Activated CD4-positive, CD25-positive, alpha-beta regulatory T cell treated with anti-CD3 and anti-CD28 coated beads, Interleukin-2, amount 50 U/mL, for 24 hours (primary cell): ENCODE measurements at places on chromosomes 4 and X.

GRCh38 chr4:5510504-5510903 lies 197.9 kb downstream of the EVC2 start:
- ATAC-seq, result no peak

GRCh38 chr4:187499956-187500355 lies 495.6 kb upstream of the ZFP42 start:
- ATAC-seq, result no peak

- ATAC-seq, result no peak
Measured at GRCh38 chrX:55624403-55624802, 1.2 kb downstream of the FOXR2 start.

DNA sequence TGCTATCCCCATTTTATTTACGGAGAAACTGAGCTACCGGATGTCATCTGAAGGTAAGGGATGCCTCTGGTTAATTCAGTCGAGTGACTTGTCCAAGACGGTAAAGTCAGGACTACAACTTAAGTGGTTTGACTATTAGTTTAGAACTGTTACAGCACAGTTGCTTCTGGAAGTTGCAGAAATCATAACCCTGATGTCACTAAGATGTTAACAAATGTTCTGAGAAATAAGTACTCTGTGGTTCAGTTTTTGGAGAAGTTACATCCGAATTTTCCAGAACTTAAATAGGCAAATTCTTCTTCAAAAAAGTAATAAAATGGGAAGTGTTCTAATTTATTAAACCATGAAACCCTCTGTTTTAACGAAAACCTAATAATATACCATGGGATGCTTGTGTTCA lies 3.1 kb downstream of the PPA2 start:
- ATAC-seq, result no peak

GRCh38 chrX:19565605-19566004 lies 50.3 kb upstream of the MAP3K15 start:
- ATAC-seq, result no peak

DNA sequence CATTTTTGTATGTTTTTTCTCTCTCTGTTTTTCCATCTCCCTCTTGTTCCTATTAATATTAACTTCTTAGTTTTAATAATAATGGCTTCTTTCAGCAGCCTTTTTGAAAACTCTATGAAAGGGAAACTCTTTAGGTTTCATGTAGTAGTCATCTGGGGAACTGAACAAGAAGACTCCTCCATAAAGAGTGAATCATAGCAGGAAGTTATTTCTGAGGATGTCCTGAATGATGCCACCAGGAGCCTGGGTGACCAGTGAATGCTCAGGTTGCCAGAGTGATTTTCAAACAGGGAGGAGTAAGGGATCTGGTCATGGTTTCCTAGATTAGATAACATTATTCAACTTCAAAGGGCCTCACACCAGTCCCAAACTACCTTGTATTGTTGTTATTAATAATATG lies 212.8 kb upstream of the PDE5A start:
- ATAC-seq, result no peak

GRCh38 chr4:19135895-19136633 lies 1114.5 kb upstream of the LCORL start:
- ATAC-seq, result no peak

DNA sequence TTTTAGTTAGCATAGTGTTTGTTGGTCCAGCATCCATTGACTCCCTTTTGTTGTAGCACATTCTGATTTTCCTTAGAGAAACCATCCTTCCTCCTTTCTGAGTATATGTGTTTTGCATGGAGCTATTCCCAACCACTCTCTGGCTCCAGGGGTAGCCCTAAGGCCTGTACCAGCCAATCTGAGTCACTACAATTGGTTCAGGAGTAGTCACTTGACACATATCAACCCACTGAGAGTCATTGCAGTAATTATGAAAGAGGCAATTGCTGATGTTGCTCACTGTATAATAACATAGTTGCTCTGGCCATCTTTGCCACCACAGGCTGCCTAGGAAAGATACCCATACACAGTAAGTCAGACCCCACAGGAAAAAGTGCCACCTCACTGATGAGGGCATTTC lies 71.2 kb upstream of the GRID2 start:
- no peak for ATAC-seq

DNA sequence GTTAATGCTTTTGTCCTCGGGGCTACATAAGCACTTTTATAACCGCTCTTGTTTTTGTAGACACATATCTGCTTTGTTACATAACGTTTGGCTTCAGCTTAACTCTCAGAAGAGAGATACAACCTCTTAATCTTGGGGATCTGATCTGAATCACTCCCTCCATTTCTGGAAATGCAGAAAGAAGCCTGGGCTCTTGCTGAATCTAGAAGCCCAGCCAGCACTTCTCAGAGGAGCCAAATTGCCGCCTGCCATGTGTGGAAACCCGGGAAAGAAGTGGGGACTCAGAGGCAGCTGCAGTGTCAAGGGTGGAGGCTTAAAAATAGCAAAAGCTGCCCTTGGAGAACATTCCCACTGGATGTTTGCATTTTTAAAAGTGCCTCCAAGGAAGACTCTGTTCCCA lies 69.3 kb upstream of the LDB2 start:
- no peak for ATAC-seq

DNA sequence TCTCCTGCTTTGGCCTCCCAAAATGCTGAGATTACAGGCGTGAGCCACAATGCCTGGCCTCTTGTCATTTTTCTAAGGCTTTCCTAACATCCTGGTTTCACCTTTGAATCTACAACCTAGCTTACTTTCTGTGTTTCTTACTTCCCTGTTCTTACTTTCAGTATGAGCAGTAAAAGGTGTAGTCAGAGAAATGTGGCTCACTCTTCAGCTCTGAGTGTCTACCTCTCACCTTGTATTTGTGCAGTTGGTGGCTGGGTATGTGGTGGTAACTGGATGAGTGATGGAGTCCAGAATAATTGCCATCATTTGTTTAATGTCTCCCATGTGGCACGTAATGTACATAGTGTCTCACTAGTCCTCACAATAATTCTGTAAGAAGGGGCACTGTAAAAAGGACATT lies 19.1 kb upstream of the CXCL11 start:
- ATAC-seq, result peak; percentile 72

DNA sequence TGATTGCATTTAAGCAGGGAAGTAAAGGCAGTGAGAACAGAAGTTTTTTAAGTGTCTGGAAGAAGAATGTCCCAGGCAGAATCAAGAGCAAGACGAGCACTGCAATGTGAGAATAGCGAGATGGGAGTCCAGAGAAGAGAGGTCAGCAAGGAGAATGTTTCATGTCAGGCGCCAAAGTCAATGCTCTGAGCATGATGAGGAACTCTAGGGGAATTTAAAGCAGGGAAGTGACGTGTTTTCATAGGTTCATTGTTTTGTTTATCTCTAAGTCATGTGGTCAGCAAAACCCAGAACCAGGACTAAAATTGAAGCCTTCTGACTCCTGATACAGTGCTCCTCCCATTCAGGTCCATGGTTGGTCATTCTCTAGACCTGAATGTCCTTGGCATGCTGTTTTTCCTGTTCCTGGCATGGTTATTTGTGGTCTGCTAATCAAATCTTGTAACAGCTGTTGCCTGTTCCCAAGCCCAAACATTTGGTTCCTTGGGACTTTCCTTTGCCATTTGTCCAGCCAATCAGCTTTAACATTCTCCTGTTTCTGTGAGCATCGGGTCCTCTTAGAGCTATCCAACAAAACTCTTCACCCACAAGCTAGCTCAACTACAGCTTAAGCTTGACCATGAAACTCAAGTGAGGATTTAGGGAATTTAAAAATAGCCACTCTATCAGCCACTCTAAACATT lies 37.7 kb downstream of the PTCHD1 start:
- ATAC-seq, result no peak

- no peak for ATAC-seq
Measured at GRCh38 chr4:151743128-151743854, 17.5 kb downstream of the GATB start.

DNA sequence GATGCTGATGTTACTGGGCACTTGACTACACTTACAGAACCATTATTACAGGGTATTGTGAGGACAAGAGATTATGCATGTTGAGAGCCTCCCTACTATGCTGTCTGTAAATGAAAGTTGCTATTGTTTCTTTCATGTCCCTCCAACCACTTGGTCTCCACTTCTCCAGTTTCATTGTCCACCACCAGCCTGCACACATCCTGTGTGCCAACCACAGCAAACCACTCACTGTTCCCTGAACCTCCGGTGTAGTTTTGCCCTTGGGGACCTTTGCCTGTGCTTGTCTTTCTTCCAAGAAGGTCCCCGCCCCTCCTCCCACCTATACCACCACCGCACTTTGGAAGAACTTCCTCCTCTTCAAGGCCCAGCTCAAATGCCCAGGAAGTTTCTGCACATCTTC lies 43.1 kb upstream of the AFF2 start:
- no peak for ATAC-seq

- ATAC-seq, result no peak
Measured at GRCh38 chr4:89247951-89248350, 59.6 kb downstream of the GPRIN3 start.

- no peak for ATAC-seq
Measured at GRCh38 chr4:137961051-137961438, 281.1 kb downstream of the SLC7A11 start.

GRCh38 chr4:16032396-16032770 lies 51.4 kb downstream of the PROM1 start:
- ATAC-seq, result no peak

DNA sequence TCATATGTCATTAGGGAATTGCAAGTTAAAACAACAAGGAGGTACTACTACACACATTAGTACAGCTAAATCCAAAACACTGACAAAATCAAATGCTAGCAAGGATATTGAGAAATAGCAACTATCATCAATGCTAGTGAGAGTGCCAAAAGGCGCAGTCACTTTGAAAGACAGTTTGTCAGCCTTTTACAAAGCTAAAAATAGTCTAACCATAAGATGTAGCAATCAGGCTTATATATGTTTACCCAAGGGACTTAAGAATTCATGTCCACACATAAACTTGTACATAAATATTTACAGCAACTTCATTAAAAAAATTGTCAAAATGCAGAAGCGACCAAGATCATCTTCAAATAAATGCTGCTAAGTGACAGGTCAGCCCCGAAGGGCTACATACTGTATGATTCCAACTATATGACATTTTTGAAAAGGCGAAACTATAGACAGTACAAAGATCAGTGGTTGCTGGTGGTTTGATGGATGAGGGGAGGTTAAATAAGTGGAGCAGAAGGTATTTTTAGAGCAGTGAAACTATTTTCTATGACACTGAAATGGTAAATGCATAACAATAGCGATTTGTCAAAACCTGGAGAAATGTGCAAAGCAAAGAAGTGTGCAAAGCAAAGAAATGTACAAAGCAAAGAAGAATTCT lies 704.8 kb downstream of the ARAP2 start:
- no peak for ATAC-seq

- ATAC-seq, result no peak
Measured at GRCh38 chr4:180134091-180134866, 2108.9 kb upstream of the TENM3 start.

- ATAC-seq, result no peak
Measured at GRCh38 chrX:49174723-49175122, 3.0 kb downstream of the PLP2 start.

- ATAC-seq, result no peak
Measured at GRCh38 chrX:1027133-1027532, 185.3 kb downstream of the CRLF2 start.

GRCh38 chr4:24443200-24443599 lies 141.2 kb downstream of the DHX15 start:
- no peak for ATAC-seq

DNA sequence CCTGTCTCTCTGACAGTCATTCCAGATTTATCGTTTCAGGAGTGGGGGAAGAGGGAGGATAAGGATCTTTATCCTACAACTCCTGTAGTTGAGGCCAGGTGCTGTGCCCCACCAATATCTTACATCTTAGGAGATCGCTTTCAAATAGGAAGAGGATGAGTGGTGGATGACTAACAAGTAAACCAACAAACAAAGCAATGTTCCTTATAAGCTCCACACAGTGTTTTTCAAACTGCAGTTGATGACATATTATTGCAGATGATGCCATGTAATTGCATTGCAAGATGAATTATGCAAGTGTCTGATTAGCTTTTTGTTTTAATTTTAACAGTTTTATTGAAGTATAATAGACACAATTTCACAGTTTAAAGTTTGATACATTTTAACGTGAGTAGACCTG lies 35.8 kb upstream of the TMEM164 start:
- ATAC-seq, result no peak

- ATAC-seq, result no peak
Measured at GRCh38 chr4:173332021-173332487, 2.1 kb downstream of the HMGB2 start.
